Activated CD4-positive, alpha-beta T cell treated with anti-CD3 and anti-CD28 coated beads, Interleukin-10, Interleukin-2, amounts not matched to agents 100 ng/mL and 50 ng/mL, durations not matched to agents 16 hours and 8 hours (primary cell): ENCODE measurements at places on chromosomes 13 and 19.

- DNase-seq, result peak; percentile 83
Observed at GRCh38 chr19:48674921-48675824, 2.4 kb upstream of the NTN5 start.

GRCh38 chr13:29956853-29957252 is 106.4 kb upstream of the UBL3 start:
- DNase-seq, result no peak

GRCh38 chr13:107585469-107586180 is 629.7 kb downstream of the LIG4 start:
- DNase-seq, result no peak

GRCh38 chr13:32589471-32589870 is 3.2 kb downstream of the PDS5B start:
- DNase-seq, result no peak

DNA sequence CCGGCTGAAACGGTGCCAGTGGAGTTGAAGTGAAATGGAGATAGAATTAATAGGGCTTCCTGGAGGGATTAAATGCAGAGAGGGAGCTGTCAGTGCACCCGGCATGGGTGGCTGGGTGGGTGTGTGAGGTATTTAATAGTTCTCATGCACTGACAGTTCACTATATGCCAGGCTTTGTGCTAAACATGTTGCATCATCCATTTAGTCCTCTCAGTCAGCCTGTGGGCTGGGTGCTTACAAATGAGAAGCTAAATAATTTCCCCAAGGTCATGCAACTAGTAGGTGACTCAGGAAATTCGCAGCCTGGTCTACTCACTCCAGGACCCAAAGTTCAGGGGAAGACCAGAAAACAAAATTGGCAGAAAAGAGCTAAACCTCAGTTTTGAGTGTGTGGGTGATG is 63.5 kb upstream of the SPATA13 start:
- DNase-seq, result peak; percentile 89

GRCh38 chr13:35787937-35788336 is 311.4 kb upstream of the MAB21L1 start:
- no peak for DNase-seq

DNA sequence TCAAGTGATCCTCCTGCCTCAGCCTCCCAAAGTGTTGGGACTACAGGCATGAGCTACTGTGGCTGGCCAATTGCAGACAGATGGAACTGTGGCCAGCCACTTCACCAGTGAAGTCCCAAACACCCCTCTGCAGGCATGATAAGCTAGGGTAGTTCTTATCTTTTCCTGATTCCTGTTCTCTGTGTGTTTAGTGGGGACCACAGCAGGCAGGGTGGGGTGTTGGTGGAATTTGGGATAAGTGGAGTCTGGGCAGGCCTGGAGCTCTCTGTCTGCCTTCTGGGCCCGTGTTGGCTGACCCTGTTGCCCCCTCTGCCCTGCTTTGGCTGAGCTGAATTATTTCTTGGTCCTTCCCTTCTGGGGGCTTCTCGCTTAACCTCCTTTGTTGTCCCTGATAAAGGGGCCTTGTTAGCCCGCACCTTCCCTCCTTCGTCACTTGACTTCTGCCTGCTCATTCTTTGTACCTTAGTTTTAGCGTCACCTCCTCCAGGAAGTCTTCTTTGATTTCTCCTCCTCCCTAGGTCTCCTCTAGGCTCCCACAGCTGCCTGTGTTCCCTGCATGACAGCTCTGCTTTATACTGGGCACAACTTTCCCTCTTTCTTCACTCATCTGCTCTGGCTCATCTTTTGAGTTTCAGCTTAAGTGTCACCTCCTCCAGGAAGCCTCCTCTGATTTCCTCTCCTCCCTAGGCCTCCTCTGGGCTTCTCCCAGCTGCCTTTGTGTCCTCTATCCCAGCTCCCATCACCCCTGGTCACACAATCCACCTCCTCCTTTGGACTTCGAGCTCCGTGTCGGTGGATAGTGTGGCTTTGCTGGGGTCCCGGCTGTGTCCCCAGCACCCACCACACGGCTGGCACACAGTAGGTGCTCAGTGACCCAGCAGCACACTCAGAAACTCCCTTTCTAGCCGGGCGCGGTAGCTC is 1.7 kb upstream of the NCLN start:
- DNase-seq, result no peak

- peak; percentile 56 for DNase-seq
Observed at GRCh38 chr19:42422901-42423461, 4.2 kb downstream of the LIPE start.

DNA sequence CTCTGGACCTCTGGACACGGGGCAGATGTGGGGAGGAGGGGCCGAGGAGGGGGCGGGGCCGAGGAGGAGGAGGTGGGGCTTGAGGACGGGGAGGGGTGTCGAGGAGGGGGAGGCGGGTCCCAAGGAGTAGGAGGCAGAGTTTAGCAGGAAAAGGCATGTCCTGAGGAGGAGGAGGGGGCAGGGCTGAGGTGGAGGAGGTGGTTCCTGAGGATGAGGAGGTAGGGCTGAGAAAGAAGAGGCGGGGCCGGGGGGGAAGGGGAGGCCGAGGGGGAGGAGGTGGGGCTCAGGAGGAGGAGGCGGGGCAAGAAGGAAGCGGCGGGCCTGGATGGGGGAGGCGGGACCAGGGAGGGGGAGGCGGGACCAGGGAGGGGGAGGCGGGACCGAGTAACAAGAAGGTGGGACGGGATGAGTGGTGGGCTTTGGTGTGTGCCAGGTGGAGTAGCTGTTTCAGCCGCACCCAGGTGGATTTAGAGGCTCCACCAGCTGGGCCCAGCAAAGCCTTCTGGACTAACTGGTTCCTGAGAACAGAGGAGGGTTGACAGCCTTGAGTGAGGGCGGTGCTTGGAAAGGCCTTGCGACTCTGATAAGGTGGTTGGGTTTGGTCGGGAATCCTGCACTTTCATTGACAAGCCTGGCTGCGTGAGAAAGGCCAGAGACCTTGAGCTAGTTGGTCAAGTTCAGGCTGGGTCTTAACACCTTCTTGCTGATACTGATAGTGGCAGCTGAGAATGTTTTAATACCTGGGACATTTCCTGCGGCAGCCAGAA is 7.7 kb downstream of the TECR start:
- DNase-seq, result peak; percentile 68

DNA sequence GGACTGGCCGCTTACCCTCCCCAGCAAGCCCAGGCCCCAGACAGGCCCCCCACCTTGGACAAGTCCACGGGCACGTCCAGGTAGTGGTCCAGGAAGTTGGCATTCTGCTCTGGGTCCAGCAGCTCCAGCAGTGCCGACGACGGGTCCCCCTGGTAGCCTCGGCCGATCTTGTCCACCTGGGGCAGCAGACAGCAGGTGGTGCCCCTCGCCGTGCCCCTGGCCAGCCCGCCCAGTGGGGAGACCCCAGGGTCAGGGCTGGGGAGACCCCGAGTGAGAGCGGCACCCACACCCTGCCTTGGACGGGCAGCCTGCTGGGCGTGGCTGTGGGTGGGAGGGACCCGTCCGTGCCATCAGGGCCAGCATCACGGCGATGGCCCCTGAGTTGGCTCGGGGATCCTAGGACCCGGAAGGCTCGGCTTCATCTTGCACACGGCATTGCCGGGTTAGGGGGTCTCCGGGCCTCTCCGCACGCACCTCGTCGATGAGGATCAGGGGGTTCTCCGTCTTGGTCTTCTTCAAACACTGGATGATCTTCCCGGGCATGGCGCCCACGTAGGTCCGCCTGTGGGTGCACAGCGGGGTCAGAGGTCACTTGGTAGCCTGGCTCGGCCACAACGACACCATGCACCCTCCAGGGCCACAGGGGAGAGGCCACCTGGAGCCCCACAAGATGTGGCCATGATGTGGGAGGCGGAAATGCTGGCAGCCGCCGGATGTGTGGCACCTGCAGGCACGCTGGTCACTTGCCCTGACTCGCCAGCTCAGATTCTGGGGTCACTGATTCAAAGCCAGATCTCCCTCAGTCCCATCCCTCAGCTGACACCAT is 6.3 kb downstream of the RPL36 start:
- no peak for DNase-seq

DNA sequence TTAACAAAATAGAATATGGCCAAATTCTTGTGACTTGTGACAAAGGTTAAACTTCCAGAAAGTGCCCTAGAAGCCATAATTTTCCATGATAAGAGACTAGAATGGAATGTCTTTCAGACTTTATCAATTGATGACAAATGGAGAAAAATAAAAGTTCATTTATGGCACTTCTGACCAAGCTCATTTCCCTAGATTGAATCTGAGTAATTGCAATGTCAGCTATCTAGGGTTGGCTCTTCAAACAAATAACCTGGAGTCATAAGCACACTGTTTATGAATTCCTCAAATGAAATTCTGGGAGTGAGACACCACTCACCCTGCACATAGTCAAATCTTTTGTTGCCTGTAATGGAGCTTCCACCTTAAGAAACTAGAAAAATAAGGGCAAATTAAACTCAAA is 11.4 kb downstream of the ARHGEF7 start:
- no peak for DNase-seq

DNA sequence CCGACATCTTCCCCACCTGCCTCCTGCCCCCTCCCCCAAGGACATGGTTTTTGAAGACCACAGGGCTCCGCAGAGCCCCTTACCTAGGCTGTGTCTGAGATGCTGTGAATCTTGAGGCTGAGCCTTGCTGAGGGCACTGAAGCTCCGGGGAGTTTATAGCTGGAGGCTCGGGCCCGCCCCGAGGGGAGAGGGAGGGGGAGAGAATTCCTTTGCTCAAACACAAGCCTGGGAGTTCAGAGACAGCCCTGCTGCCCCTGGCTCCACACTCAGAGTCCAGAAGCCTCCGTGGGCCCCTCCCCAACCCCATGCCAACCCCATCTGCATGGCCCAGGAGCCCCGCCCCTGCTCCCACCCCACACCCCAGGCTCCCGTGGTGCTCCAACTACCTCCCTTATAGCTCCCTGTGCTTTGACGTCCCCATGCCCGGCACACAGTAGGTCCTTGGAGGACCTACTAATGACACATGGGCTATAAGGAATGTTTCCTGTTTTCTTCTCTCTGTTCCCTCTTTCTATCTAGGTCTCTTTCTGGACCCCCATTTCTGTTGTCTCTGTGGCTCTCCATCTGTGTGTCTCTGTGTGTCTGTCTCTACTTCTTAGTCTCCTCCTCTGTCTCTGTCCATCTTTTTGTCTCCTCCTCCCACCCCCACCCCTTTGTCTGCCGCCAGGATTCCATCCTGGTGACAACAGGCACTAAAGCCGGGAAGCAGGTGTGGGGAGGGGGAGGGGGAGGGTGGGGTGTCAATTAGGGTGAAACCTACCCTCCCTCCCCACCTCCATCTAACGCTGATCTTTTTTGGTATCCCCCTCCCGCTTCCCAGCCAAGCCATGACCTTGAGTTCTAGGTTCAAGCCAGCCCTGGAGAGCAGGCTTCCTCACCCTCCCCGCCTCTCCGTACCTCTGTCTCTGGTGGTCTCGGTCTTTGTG is at the start of gene TNNT1:
TSS of gene TNNT1 (minus strand) at position 129 of the 926 bp plus-strand sequence. CDS start 2,049 bp downstream, outside the sequence.
- no peak for DNase-seq

DNA sequence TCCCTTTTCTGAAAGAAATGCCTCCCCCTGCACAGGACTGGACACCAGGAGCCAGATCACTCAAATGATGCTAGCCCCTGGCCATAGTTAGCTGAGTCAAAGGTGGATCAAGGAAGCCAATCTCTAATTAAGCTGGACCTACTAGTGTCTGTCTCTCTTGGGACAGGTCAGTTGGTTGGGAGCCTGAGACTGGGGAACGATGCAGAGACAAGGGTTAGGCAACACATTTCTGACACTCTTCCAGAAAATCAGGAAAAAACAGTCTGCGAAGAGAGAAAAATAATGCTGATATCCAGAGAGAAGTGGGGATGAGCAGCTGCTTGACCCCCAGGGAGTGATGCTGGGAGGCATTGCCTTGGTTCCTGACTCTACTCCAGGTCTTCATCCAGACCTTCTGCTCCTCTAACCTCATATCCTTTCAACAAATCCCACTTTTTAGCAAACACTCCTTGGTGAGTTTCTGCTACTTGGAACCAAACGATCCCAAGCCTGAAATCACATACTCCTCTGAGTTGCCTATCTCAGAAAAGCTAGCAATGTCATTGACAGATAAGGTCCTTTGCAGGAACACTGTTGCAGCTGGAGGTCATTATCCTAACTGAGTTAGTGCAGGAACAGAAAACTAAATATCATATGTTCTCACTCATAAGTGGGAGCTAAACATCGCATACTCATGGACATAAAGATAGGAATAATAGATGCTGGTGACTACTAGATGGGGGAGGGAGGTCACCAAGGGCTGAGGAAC is 369.7 kb downstream of the COG6 start:
- no peak for DNase-seq

- peak; percentile 70 for DNase-seq
Observed at GRCh38 chr19:3284759-3285646, 60.5 kb downstream of the CELF5 start.

GRCh38 chr19:39737351-39737750 is 478 bp downstream of the CLC start:
- DNase-seq, result no peak

DNA sequence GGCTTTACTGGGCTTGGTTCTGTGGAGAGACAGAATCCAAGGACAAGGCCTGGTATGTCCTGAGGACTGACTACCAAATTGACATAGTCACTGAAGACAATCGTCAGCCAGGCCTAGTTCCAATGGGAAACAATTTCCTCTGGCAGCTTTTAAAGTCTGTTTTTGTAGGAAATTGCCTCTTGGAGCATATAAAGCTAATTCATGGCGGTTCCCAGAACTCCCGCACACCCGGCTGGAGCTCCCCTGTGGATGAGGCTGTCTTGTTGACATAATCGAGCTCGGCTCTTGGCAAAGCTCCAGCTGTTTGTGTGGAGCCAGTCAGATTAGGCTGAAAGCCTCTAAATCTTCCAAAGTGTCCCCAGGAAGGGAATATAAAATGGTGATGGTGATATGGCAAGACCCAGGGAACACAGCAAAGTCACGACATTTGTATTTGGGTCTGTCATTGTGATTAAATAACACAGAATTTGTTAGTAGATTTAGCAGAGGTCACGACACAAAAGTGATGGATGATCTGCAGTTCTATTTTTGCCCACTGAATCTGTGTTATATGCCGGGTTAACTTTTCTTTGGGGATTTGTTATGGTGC is 395.0 kb downstream of the PCDH9 start:
- no peak for DNase-seq

- peak; percentile 79 for DNase-seq
Observed at GRCh38 chr19:3108775-3109174, 14.6 kb downstream of the GNA11 start.

DNA sequence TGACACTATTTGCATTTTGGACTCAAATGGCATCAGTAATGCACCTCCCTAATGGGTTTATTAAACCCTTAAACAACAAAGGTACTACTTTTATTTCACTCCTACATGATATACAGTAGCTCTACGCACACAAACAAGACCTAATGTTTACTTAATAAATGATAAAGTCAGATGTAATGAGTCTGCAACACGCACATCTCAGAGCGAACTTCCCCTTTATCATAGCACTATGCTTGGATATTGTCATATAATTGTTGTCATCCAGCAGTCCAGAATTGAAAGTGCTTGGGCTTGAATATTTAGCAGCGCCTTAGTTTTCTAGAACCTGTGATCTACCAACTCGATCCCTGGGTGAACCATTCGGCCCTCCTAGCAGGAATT is 772 bp downstream of the PARP4 start:
- no peak for DNase-seq

GRCh38 chr13:38045278-38046048 is 175.9 kb upstream of the TRPC4 start:
- peak; percentile 1 for DNase-seq

GRCh38 chr19:43769256-43769655 is 11.5 kb downstream of the KCNN4 start:
- no peak for DNase-seq
